Right atrium auricular region (tissue), 2 donors: ENCODE measurements at places on chromosomes 16 and 17. TPM values are rescaled to one million over a fixed set of nuclear protein-coding genes. Genes with fewer than 3 reads are reported as not detected.

- no peak for DNase-seq
- H3K27me3 ChIP-seq: no peaks in the 10 kb centered on the region
Measured at GRCh38 chr16:47136099-47136842, 7.5 kb downstream of the NETO2 start.

DNA sequence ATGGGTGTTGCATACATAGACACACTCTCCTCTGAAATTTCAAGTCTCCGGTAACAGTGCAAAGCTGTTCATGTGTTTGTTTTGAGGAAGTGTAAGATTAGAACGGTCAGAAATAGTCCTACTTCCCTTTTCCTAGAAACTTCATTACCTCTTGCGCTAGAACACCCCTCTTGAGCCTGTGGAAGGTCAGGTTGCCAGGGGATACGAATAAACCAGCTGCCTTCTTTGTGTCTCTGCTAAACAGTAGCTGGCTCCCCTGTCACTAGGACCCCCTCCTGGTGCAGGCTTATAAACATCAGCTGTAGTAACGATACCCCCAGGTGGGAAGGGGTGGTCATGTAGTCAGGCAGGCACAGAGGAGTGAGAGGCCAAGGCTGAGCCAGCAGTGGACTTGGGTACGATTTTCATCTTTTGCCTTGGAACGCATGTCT, 113.4 kb upstream of the RCVRN start:
- peaks cover 10% of the 10 kb centered on the region for H3K36me3 ChIP-seq
- no peaks in the 10 kb centered on the region for H3K27me3 ChIP-seq
- no peaks in the 10 kb centered on the region for H3K4me1 ChIP-seq
- H3K4me3 ChIP-seq: no peak overlapping the region
- H3K27ac ChIP-seq: no peak overlapping the region

DNA sequence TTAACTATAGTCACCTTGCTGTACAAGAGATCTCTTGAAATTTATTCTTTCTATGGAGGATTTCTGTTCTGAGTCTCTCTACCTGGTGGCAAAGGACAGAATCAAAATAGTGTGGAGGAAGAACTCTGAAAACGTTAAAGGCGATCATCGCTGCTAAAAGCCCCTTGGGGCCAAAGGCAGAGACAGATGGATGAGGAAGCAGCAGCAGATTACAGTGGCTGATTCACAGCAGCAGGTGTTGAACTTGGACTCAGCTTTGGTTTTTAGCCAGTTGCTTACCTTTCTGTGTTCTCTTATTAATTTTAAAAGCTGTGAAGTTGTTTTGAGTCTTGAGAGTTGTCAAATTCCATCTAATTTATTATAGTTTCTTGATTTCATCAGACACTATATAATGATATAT, 956.1 kb upstream of the GOT2 start:
- no peak overlapping the region for H3K4me3 ChIP-seq
- DNase-seq: no peak
- H3K4me1 ChIP-seq: no peaks in the 10 kb centered on the region
- H3K36me3 ChIP-seq: no peaks in the 10 kb centered on the region
- H3K27ac ChIP-seq: no peak overlapping the region

DNA sequence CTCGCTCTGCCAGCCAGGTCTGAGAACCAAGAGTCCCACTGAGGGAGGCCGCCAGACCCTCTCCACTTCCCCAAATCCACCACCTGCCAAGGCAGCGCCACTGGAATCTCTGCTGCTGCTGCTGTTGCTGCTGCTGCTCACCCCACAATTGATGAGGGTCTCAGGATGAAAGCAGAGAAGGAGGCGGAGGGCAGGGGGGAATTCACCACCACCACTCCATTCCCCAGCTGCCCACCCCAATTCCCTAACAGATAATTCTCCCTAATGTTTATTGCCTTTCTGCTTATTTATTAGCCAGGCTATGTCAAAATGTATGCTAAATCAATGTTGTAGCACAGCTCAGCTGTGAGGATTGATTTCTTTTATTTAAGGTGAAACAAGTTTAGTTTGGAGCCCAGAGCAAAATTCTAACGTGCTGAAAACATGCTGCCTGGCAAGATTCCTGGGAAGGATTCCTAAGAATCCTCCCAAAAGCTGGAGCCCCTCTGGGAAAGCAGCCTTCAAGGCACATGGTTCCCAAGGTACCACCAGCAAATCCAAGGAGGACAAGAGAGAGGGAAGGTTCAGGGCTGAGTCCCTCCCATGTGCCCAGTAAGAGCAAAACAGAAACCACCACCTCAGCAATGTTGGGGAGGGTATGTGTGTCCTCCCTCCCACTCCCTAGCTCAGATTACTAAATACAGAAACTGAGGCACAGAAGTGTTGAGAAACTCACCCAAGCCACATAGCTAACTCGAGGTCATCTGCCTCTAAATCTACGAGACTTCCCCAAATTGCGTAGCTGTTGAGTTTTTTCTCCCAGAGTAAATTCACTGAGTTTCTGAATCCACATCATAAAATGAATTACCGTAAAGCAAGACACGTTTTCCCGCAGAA, 12.2 kb upstream of the CDH5 start:
- H3K27me3 ChIP-seq: no peaks in the 10 kb centered on the region
- H3K4me3 ChIP-seq: no peak overlapping the region
- no peaks in the 10 kb centered on the region for H3K4me1 ChIP-seq
- no peak for DNase-seq
- H3K27ac ChIP-seq: no peak overlapping the region
- no peaks in the 10 kb centered on the region for H3K36me3 ChIP-seq

The KRT33B gene
- not detected for total RNA-seq
